HTR-8/SVneo (cell line): ENCODE measurements at places on chromosomes 13 and 19.

- no peak for DNase-seq
Observed at GRCh38 chr19:51271067-51271466, 20.2 kb downstream of the SIGLECL1 start.

DNA sequence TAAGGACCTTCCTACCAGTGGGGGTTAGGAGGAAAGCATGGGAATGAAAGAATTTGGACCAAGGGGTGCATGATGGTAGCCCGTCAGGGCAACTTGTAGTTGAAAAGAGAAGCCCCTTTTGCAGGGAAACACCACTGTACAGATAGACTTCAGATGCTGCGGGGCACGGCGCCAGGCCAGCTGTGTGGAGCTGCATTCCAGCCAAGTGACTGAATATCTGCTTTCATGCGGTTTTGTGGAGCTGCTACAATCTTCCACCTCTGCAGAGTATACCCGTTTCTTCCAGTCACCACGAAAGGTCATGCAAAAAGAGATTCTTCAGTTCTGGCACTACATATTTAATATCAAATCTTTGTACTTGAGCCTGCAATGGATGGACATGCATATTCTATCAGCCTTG is 104.7 kb downstream of the RGCC start:
- peak; percentile 11 for DNase-seq

- DNase-seq: no peak
Observed at GRCh38 chr13:28106976-28107375, 6.6 kb upstream of the FLT3 start.

GRCh38 chr19:38006361-38007045 is 99.5 kb downstream of the SIPA1L3 start:
- DNase-seq: no peak

GRCh38 chr13:21884965-21885567 is 214.2 kb downstream of the FGF9 start:
- no peak for DNase-seq

DNA sequence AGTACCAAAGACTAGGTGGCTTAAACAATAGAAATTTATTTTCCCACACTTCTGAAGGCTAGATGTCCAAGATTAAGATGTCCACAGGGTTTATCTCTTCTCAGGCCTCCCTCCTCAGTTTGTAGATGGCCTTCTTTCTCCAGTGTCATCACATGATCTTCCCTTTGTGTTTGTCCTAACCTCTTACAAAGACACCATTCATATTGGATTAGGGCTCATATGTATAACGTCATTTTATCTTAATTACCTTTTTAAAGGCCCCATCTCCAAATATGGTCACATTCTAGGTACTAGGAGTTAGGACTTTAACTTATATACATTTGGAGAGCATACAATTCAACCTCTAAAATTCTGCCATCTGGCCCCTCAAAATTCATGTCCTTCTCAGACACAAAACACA is 34.3 kb downstream of the N4BP2L2 start:
- DNase-seq: no peak

- DNase-seq: no peak
Observed at GRCh38 chr19:48370955-48371354, 6.8 kb downstream of the SYNGR4 start.

DNA sequence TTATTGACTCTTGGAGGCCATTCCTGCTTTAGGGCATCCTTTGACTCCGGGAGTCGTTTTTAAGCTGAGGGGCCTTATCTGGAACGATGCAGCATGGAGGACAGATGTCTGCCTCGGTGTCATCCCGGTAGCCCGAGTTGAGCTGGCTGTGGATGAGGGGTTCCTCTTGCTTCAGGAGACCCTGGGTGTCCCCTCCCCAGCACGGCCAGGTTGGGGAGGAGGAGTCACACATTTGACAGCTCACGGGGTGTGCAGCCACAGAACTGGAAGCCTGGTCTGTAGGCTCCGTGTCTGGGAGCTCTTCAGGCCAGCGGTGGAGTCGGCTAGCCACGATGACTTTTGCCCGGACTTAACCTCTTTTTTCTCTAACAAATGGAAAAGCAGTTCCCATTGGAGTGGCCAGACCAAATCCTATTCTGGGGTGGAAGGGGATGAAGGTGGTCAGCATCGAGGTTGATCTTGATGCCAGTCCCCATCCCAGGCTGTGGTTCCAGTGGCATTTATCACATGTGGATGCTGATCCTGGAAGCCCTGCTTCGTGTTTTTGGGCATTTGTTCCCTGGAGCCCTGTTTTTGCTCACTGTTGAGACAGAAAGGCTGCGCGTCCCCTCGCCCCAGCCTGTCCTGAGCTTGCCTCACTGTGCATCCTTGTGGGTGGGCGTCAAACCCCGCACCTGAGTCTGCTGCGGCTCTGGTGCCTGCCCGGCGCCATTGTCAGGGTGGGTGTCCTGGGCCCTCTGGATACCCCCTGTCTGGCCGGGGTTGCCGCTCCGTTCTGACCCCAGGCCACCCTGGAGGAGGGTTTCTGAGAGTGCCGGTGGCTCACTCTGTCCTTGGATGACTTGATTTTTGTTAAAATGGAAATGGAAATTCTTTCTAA is 12.0 kb downstream of the TFDP1 start:
- DNase-seq: no peak

GRCh38 chr19:46115396-46116106 is 8.9 kb downstream of the IGFL3 start:
- DNase-seq: peak; percentile 77

DNA sequence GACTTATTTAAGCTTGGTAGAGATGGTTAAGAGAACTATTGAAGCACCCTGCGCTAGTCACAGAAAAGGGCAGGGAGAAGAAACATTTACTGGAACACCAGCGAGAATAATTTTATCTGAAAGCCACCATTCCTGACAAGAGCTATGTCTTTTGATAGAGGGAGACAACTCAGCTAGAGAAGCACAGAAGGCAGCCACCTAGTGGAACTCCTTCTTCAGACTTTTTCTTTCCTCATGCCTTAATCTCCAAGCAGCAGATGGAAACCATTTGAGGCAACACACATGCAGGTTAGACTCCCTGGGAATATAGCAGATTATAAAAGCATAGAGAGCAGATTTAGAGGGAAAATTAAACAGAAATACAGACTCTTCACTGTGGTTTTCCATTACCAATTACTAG is 813.4 kb downstream of the SLITRK6 start:
- no peak for DNase-seq
